Naive B cell (primary cell): ENCODE measurements at places on chromosomes 7 and 10.

GRCh38 chr10:13505052-13505680 lies 23.6 kb downstream of the BEND7 start:
- no peak for DNase-seq

- no peak for DNase-seq
These were observed 13.9 kb downstream of the TET1 start for GRCh38 chr10:68574051-68574450.

DNA sequence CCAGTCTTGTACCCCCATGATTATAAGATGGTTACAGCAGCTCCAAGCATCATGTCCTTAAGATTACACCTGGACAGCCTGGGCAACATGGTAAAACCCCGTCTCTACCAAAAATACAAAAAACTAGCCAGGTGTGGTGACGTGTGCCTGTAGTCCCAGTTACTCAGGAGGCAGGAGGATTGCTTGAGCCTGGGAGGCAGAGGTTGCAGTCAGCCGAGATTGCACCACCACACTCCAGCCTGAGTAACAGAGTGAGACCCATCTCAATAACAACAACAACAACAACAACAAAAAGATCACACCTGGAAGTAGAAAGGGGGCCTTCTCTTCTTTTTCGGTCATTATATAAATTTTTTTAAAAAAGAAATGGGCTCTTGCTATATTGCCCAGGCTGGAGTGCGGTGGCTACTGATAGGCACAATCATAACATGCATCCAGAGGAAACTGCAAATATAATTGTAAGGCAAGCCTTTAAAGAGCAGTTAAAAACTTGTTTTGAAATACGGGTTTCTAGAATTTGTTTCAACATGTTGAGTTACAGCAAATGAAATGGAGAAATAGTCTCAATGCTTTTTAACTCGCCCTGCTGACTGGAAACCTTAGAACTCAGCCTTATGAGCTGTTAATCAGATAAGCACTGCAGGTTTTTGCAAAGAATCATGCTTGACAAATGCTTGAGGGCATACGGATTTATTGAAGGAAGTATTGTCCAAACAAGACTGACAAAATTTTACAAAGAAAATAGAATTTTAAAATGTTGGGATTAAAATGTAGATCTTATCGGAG lies 4.7 kb upstream of the ENTPD7 start:
- no peak for DNase-seq

DNA sequence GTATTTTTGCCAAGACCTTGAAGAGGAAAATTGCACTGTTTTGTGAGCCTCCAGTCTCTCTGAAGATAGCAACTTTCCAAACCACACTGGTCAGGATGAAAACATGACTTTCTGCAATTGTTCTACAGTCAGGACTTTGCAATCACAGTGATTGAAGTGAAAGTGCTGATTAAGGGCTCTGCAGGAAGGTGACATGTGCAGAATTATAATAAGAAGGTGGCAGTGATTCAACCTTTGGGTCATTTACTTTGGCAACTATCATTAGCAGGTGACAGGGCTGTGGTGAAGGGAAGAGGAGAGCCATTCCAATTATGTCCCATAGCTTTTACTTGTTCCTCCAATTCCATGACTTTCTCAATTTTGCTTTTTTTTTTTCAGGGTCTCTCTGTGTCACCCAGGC lies 350.0 kb upstream of the FZD8 start:
- DNase-seq: no peak

- no peak for DNase-seq
These were observed 46.7 kb upstream of the ANTXRL start for GRCh38 chr10:46239993-46240683.

GRCh38 chr7:42932811-42933591 lies 825 bp downstream of the MRPL32 start:
- no peak for DNase-seq

DNA sequence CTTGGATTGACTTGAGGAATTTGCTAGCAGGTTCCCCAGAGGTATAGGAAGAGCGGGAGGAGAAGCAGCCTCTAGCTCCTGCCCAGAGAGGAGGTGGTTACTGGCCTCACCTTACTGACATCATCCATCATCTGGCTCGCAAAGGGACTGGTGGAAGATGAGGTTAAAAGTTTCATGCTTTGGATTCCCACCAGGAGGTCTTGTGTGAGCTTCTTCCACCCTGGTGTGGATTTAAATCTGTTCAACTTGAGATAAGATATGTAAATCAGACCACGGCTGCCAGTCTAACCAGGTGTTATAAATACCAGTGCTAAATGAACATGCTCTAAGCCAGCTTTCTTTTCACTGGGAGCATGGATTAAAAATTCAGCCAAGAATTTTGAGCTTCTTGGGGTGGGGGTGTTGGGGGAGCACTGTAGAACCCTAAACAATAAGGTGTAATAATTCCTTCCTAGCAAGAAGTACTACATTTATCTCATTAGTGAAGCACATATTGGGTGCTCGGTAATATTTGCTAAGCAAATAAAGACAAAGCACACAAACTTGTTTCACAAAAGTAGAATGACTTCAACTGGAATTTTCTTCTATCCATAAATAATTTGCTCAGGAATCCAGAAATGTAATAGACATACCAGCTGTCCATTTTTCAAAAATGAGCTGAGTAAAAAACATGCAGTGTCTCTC lies 7.8 kb downstream of the PROSER2 start:
- DNase-seq: no peak

- no peak for DNase-seq
These were observed 83.6 kb downstream of the WDFY4 start for GRCh38 chr10:48768144-48768766.

DNA sequence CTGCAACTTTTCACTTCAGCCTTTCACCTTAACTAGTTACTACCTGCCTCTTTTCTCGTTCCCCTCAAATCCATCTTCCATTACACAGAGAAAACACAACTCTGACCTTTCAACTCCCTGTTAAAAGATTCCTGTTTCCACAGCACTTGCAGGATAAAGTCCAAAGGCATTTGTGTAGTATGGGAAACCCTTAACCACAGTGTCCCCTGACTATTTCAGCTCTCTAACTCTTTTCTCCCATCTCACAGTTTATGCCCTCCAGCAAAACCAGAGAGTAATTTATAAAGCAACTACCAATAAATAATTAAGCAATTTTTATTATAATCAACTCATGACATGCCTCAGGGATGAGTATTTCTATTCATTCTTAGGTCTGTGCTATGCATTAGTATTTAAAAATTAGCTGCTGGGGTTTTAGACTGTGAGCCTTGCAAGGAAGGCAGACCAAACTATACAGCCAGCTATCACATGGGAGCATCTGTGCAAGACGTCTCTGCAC lies 51.0 kb downstream of the COL1A2 start:
- no peak for DNase-seq

DNA sequence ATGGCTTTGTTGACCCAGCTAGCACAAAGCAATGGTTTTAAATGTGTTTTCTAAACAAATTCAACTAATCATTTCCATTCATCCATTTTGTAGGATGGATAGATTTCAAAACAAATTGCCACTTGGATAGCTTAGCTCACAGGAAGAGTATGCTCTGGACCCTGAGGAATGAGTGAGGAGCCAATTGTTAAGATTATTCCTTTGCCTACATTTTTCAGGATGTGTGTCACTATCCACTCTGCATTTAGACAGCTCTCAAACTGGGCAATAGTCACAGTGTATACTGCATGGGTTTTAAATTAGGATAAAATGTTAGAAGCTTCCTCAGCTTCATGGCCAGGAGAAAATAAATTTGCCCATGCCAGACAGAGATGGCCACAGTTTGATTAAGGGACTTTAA lies 605.6 kb upstream of the TEX47 start:
- DNase-seq: no peak

DNA sequence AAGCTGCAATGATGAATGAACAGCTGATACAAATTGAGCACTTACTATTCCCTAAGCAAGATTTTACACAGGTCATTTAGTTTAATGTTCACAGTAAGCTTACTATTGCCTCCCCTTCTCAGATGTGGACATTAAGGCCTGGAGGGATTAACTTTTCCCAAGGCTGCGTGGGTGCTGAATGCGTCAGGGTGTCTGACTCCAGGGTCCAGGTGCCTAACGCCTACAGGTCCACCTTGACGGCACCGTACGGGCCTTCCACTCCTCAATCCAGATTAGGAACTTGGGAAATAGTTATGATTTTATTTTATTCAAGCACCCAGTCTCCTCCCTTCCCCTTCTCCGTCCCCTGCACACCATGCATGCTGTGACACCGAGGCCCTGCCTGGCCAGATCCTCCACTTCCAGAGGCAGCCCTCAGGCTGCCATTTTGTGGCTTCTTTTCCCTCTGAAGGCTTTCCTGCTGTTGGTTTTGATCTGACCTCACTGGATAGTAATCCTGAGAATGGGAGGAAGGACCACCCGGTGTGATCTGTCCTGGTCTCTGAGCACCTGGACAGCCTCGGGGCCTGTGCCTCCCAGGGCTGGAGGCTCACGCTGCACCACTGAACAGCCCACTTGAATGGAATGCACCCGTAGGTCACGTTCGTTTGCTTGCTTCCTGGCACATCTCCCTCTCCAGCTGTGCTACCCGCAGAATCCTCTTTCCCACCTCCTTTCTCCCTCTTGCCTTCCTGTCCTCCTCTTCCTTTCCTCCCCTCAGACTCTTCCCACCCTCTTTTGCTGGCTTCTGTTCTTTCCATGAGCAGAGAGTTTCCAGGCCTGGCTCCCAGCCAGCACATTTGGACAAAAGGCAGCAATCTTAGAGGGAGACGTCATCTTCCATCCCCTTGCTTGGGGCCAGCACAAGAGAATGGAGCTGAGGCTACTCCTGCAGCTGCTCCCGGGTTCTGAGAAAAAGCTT lies 14.4 kb downstream of the DENND2A start:
- DNase-seq: no peak

DNA sequence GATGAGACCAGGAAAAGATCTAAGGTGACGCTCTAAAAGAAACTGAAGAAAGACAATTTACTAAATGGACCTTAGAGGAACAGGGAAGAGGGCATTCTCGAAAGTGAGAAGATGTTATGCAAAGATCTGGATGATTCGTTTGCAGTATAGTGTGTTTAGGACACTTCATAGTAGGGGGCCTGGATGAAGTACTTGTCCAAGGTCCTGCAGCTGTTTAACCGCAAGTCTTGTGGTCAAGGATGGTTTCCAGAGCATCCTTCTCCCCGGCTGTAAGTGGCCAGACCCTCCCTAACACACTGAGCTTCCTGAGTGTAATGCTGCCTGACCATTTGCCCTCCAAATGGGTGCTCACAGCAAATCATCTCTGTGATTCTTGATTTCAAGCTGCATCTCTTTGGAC lies 101.6 kb downstream of the XPNPEP1 start:
- DNase-seq: no peak

- DNase-seq: no peak
These were observed 15.8 kb downstream of the ASZ1 start for GRCh38 chr7:117411539-117411938.

DNA sequence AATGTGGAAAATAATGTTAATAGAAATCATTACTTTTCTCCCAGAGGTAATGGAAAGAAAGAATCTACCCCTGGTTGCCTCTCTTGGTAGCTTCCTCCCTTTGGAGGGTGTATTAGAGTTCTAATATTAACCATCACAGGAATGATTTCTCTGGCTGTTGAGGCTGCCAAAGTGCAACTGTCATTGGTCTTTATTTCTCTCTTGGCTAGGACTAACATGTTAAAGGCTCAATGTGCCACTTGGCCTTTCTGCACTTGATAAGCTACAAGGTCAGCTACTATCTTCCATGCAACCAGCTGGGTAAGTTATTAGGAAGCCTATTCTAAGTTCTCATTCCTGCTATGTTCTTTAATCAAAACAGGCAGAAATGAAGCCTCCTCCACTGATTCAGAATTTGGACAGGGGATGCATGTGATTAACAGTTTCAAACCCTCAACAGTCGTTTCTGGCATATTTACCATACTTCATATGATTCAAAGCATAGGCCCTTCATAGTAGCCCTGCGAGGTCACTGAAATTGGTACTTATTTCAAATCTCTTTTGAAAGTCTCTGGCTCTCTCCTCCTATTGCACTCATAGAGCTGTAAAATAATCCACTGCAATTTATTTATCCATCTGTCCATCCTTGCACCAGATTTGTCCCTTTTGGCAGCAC lies 645.0 kb downstream of the SORCS1 start:
- DNase-seq: no peak

DNA sequence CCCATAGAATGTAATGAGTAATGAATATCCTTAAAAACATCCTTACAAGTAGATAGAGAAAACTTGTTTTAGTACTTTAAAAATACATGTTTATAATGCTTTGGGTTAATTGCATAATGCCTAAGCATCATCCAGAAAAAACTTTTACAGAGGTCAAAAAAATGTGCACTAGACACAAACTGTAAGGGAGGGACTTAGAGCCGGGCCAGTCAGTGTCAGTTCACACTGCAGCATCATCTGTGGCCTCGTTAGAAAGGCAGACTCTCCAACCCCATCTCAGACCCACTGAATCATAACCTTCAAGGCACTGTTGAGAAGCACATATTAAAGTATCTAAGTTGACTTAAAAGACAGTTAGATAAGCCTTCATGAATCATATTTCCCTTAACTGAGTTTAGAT lies 230.1 kb upstream of the PRPS1L1 start:
- DNase-seq: no peak

GRCh38 chr7:149604521-149604920 lies 106.9 kb upstream of the ZNF746 start:
- no peak for DNase-seq
